ENCODE measurements at places on chromosomes 12 and 14. TPM values are rescaled to one million over a fixed set of nuclear protein-coding genes. Genes with fewer than 3 reads are reported as not detected.

DNA sequence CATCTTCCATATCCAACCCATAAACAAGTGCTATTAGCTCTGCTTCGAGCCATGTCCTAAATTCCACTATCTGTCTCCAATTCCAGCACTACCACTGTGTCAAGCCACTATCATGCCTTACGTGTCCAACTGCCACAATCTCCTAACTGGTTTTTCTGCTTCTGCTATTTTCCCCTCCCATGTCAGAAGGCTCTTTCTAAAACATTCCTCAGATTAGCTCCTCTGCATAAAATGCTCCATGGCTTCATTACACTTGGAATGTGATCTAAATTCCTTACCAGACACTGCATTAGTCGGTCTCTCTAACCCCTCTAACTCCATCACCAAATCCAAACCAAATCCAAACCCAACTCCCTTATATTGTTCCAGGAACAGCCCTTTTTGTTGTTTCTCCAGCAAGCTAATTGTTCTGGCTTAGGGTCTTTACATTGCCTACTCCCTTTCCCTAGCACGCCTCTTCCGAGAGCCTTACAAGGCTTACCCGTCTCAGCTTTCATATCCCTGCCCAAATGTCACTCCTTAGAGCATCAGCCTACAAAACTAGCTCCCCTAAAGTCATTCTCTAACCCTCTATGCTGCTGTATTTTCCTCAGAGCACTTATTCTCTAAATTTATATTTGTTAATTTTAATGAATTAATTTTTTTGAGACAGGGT is 139.7 kb downstream of the HELB start:
- H3K4me3 ChIP-seq = no peak overlapping the region
- DNase-seq = no peak
- H3K27ac ChIP-seq = no peak overlapping the region
- no peaks in the 10 kb centered on the region for H3K36me3 ChIP-seq
- no peaks in the 10 kb centered on the region for H3K4me1 ChIP-seq
- H3K27me3 ChIP-seq = peaks cover 6% of the 10 kb centered on the region

GRCh38 chr14:102757646-102758045 is 19.6 kb upstream of the TRAF3 start:
- DNase-seq = no peak
- no peaks in the 10 kb centered on the region for H3K27me3 ChIP-seq
- no peaks in the 10 kb centered on the region for H3K36me3 ChIP-seq

GRCh38 chr12:42407306-42407705 is 81.3 kb downstream of the PPHLN1 start:
- H3K27me3 ChIP-seq = no peaks in the 10 kb centered on the region
- no peak overlapping the region for H3K27ac ChIP-seq
- H3K4me3 ChIP-seq = no peak overlapping the region
- H3K36me3 ChIP-seq = peaks cover 11% of the 10 kb centered on the region
- DNase-seq = no peak
- H3K4me1 ChIP-seq = no peaks in the 10 kb centered on the region

DNA sequence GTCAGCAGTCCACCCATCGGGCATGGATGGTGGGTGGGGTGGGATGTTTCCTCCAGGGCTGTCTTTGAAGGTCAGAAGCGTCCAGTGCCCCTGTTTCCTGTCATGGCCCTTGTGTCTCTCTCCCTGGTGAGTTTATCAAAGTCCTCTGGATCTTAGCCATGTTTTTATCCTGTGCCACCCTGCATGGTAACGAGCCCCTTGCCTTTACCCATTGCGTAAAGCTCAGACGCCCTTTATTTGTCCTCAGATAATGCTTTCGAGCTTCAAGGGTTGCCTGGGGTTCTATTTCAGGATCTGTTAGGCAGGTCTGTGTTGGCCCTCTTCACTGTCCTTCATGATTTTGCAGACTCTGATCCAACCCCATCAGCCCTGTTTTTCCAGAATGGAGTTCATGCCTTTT is 172.9 kb downstream of the TSPAN9 start:
- no peak overlapping the region for H3K4me3 ChIP-seq
- H3K27ac ChIP-seq = no peak overlapping the region
- no peaks in the 10 kb centered on the region for H3K27me3 ChIP-seq
- no peaks in the 10 kb centered on the region for H3K36me3 ChIP-seq

The FOXA1 gene
- total RNA-seq = 1.0 TPM

Data from CD4-positive, CD25-positive, alpha-beta regulatory T cell (primary cell).